ENCODE measurements at places on chromosomes 2 and 18.

GRCh38 chr2:212076456-212076855 lies 462.1 kb downstream of the ERBB4 start:
- no peak for DNase-seq

GRCh38 chr2:223034221-223034975 lies 17.6 kb upstream of the KCNE4 start:
- no peak for DNase-seq

DNA sequence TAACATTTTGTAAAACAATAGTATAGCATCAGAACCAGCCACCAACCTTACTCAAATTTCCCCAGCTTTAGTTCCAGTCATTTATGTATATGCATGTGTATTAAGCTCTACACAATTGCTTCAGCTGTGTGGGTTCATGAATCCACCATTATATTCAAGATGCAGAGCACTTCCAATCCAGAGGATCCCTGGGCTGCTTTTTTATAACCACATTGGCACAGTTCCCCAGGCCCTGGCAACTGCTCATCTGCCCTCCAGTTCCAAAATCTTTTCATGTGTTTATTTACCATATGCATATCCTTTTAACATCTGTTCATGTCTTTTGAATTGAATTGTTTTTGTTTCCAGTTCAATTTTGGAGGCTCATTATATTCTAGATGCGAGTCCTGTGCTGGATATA lies 482.9 kb upstream of the HS6ST1 start:
- DNase-seq: no peak

- peak; percentile 20 for DNase-seq
Observed at GRCh38 chr2:192195548-192196418, 1.1 kb upstream of the TMEFF2 start.

Data from left colon (tissue), 2 donors.